ENCODE measurements at places on chromosomes 12 and 14. TPM values are rescaled to one million over a fixed set of nuclear protein-coding genes. Genes with fewer than 3 reads are reported as not detected.

Gene SPRYD4
- 5.2 TPM for total RNA-seq

Gene ATF7IP
- total RNA-seq: 72.4 TPM

Gene STON2
- 0.30 TPM for total RNA-seq

Gene PLD4
- total RNA-seq: 0.07 TPM

Gene KLHL33
- total RNA-seq: not detected

Gene KRT78
- total RNA-seq: not detected

Gene TMEM253
- not detected for total RNA-seq

Gene LTBP2
- not detected for total RNA-seq

Gene GLIPR1L2
- total RNA-seq: not detected

Gene DHRS4
- 17.6 TPM for total RNA-seq

Gene KRT74
- total RNA-seq: not detected

Gene ZNF385A
- 1.2 TPM for total RNA-seq

Gene DDX24
- 286 TPM for total RNA-seq

Gene ARHGDIB
- 452 TPM for total RNA-seq

Gene MYH7
- not detected for total RNA-seq

Gene PLEK2
- 1.7 TPM for total RNA-seq

Gene METTL25
- 7.8 TPM for total RNA-seq

Gene KIF26A
- total RNA-seq: 0.26 TPM

Gene OR4M1
- total RNA-seq: not detected

Gene RNASE11
- total RNA-seq: not detected

Gene RPL10L
- total RNA-seq: not detected

Gene FOXN4
- total RNA-seq: not detected

Gene OR4E2
- not detected for total RNA-seq

Gene FAM186B
- 0.16 TPM for total RNA-seq

Gene PROX2
- total RNA-seq: not detected

Gene PRICKLE1
- total RNA-seq: 0.28 TPM

Gene CDK2
- total RNA-seq: 108 TPM

Gene HRK
- not detected for total RNA-seq

Gene KRT83
- not detected for total RNA-seq

Gene BICDL1
- 148 TPM for total RNA-seq

Gene DNAI7
- not detected for total RNA-seq

Gene CPNE6
- total RNA-seq: not detected

Gene FRS2
- 12.1 TPM for total RNA-seq

Gene CCER1
- not detected for total RNA-seq

Gene LGR5
- not detected for total RNA-seq

Gene RERGL
- total RNA-seq: not detected
